ENCODE measurements at places on chromosomes 11 and 22. TPM values are rescaled to one million over a fixed set of nuclear protein-coding genes. Genes with fewer than 3 reads are reported as not detected.

DNA sequence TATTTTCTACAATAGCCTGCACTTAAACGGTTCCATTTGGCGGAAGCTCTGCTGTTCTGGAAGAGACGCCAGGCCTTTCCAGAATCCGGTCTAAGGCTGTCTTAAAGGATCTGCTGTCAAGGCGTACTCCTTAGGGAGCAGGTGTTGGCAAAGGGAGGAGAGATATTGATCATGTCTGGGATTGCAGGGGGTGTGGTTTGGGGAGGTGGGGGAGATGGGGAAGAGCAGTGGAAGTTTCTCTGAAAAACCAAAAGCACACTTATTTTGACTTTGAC is 22.5 kb upstream of the WNT11 start:
- peak; percentile 75 for DNase-seq

TCN1 gene
- 0.31 TPM for polyA plus RNA-seq

DNA sequence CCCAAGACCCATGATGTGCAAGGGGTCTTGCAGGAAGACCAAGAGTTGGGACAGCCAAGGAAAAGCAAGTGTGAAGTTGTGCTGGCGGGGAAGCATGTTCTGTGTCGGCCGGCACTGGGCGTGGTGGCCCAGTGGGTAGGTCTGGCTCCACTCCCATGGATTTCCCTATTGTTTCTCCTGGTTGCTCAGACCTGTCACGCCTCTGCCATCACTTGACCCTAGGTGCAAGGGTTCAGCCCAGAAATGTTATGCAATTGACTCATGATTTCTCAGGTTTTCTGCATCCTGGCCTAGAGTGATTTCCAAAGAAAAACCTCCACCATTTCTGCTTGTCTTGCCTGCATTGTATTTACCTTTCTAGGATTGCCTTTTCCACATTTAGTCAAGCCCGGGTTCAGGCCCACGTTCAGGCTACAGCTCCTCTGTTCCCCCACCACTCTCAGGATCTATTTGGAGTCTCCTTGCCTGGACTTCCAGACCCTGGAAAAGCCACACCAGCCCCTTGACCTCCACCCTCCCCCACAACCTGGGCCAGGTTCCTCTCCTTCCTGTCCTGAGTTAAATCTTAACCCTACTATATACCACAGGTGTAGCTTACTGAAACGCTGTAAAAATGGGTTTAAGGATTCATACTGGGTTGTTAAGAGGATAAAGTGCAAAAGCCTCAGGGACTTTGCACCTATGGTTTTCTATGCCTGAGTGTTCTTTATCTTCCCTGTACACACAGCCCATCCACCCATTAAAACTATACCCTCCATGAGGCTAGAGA is 17.5 kb upstream of the FOLR1 start:
- no peak for DNase-seq

MAPK1 gene
- polyA plus RNA-seq: 126 TPM

DNA sequence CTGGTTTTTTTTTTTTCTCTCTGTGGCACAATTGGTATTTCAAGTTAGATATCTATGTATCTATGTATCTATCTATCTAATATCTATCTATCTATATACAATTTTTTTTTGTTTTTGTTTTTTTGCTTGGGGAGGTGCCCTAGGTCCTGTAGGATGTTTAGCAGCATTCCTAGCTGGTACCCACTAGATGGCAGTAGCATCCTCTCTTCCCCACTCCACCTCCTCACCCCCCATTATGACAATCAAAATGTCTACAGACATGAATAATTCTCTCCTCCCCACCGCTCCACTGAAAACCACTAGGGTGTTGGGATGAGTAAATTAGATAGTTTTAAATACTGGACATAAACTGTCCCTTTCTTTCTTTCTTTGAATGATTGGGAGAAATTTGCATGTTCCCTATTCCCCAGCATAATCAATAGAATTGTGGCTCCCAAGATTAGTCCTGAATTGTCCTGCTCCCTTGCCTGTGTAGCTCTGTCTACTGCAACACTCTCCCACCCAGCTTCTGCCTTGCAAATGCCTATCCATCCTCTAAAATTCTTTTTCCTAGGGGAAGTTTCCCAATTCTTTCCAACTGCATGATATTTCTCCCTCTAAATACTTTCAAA is 1152.4 kb downstream of the LRRC4C start:
- DNase-seq: no peak
